ENCODE measurements at places on chromosomes 4 and X.

GRCh38 chrX:7635604-7636003, 207.4 kb upstream of the VCX start:
- no peak for DNase-seq

GRCh38 chrX:124488412-124489161, 142.2 kb downstream of the SH2D1A start:
- DNase-seq = no peak

- DNase-seq = no peak
Observed at GRCh38 chr4:126719852-126720251, 912.9 kb upstream of the INTU start.

DNA sequence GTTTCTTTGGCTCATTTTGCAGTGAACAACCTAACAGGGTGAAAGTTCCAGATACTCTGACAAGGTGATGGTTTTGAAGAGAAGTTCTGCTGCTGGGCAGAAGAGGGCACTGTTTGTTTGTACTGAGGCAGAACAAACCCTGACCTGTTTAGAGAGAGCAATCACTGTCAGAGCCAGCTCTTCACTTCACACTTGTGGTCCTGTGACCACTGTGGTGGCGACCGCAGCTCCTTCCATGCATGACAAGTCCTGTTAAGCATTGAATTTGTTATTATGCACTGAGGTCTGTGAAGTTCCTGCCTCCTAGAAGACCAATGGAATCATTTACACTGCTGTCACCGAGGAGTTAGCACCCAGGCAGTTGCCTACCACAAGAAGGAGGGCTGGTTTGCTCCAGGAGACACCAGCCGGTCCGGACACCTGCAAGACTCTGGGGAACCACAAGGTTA, 86.6 kb downstream of the ZNF330 start:
- peak; percentile 35 for DNase-seq

DNA sequence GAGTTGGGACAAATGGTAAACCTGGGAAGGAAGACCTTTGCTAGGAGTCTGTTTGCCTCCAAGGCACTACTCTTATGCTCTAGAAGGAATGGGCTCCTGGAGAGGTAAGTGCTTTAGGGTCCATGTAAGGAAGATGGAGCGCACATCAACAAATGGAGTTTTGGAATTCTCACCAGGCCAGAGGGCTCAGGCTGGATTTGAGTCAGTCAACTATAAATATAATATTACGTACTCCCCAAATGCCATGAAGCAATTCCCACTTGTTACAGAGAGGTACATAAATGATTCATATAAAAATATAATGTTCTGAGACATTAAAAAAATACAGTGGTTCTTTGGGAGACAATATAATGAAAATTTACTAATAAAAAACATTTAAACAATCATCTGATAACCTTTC, 1.6 kb upstream of the SLC9B1 start:
- DNase-seq = no peak

- no peak for DNase-seq
Observed at GRCh38 chr4:151859641-151860040, 98.8 kb upstream of the GATB start.

GRCh38 chr4:44965435-44966095, 239.2 kb upstream of the GNPDA2 start:
- DNase-seq = no peak

- no peak for DNase-seq
Observed at GRCh38 chr4:37568489-37568888, 117.7 kb downstream of the RELL1 start.

- DNase-seq = no peak
Observed at GRCh38 chrX:136694431-136695087, 46.6 kb downstream of the CD40LG start.

- DNase-seq = no peak
Observed at GRCh38 chrX:130716781-130717413, 186.1 kb downstream of the ENOX2 start.

- DNase-seq = no peak
Observed at GRCh38 chr4:70687392-70687791, 940 bp upstream of the UTP3 start.

- DNase-seq = no peak
Observed at GRCh38 chr4:41878991-41879491, 56.2 kb upstream of the TMEM33 start.

DNA sequence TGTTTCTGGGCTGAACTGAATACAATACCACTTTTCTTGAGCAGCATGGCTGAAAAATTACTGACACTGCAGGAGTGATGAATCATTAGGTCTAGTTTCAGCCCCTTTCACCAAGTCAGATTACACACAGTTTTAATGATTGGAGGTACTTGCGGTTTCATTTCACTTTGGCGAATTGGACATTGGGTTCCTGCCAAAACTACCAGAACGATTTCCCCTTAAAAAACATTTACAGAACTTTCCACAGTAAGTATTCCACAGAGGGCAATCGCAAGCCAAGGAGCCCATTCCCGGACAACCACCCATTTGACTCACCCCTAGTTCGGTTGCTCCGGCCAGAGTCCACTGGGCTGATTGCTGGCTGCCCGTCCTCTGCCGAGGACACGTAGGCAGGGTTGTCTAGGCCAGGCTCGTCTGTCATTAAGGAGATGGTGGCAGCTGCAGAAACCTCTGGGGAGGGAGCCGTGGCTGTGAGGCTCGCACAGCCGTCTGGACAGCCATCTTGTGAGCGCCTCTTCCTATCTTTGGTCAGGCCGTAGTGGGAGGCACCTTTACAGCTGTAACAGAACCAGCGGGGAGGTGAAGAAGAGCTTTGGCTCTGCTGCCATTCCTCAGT, 83.5 kb downstream of the LNX1 start:
- no peak for DNase-seq

- DNase-seq = peak; percentile 81
Observed at GRCh38 chr4:4541661-4542570, at the start of gene STX18. Gene STX18, minus strand, starts transcription at chr4:4542048. Its CDS starts 84 bp downstream, at chr4:4541964.

GRCh38 chrX:23732704-23733103, 10.4 kb downstream of the ACOT9 start:
- DNase-seq = no peak

DNA sequence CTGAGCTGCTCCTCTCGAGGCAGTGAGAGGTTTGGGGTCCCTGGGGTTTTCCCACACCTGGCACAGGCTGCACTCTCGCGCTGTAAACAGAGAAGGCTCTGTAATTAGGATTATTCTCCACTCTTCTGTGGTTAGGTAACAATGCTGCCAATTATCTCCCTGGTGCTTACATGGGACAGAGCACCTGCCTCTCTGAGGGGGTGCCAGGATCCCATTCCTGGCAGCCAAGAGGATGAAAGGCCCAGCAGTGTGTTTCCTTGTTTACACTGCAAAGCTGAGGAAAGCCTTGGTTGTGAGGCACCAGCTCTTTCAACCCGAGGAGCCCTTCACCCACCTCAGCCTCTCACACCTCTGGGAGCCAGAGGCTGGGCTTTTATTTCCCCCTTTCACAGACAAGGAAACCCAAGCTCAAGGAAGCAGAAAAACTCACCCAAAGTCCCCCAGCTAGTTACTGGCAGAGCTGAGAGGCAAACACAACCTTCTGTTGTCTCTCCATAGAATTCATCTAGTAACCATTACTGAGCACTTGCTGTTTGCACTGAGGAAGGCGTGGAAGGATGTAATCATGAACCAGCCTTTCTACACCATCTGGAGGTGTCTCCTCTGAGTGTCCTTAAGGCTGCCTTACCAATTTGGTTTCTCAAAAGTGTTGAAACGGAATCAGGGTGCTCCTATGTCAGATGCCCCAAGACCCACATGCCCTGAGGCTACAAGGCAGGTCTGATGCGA, 39.7 kb upstream of the PROM1 start:
- DNase-seq = no peak

DNA sequence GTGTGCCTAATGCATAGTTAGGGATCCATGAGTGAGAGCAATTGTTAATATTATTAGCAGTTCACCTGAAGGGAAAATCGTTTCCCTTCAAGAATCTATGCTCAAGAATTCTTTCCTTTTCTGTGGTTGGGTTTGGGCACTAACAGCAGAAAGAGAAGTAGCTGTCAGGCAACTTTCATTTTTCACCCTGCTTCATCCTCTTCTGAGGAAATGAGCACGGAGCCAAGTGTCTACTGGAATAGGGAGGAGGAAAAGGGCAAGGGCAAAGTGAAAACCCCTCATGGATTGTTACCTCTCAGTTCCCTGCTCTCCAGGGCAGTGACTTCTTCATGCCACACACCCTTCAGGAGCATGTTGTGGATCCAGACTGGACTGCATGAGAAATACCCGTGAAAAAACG, 2.6 kb upstream of the HPGDS start:
- DNase-seq = no peak

DNA sequence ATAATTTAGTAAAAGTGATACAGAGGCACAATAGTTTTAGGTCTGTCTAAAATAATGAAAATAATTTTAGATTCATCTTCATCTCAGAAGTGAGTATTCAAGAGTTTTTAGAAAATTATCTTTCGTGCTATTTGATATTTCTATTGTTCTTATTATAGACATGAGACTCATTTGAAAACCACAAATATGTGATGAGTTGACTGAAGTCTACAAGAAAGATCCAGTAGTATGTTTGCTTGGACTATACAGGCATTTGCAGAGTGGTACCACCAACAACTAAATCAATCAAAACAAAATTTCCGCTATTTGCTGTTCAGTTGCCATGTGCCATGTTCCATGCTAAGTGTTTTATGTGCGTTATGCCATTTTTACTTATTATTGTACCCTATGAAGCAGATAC, 1318.5 kb downstream of the STIM2 start:
- no peak for DNase-seq

DNA sequence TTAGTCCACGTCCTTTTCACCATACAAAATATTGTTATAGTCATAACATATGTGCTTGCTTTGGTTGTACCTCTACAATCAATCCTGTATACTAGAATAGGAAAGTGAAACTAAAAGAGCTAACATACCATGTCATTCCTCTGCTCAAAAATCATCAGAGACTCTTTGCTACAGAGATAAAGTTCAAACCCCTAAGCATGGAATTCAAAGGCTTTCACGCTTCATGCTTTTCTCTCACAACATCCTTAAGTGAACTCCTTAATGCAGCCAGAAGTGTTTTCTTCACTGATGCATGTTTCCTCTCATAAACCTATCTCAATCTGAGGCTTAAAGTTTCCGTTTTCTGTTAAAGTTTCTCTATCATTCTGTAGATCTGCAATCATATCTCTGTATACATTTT, 744.6 kb upstream of the IGFBP7 start:
- no peak for DNase-seq

GRCh38 chr4:109738104-109738872, 8.4 kb upstream of the PLA2G12A start:
- DNase-seq = no peak

GRCh38 chrX:132184871-132185270, 34.4 kb downstream of the RAP2C start:
- no peak for DNase-seq

- no peak for DNase-seq
Observed at GRCh38 chrX:101080326-101081124, 1.8 kb downstream of the TMEM35A start.

DNA sequence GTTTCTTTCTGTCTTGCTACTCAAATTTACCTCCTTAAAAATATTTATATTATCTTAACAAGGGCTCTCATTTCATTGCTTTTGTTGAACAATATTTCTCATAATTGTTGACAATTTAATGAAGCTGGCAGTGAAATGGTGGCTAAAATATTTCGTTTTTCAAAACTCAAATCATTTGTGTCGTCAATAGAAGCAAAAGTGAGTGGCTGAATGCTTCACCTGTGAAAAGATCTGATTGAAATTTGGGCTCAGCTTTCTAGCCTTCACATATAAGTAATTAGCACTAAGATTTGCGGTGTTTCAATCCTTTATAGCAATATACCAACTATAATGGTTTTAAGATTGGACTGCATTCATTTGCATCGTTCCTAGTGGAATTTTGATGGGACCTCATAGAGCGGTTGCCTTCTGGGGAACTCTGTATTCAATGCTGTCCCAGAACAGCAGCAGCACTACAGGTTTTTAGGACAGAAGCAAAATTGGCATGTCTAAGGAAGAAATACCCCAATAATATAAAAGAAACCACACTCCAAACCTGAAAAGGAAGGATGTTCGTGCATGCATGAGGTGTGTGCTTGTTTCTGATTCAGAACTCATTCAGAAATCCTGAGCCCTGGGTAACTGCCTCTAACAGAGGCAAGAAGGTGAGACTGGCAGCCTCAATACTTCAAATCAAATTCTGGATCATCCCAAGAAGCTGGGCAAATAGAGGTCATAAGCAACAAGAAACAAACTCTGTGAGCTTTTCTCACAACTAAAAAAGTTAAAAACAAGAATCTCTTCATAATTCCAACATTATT, 2.5 kb downstream of the CXCL1 start:
- no peak for DNase-seq

DNA sequence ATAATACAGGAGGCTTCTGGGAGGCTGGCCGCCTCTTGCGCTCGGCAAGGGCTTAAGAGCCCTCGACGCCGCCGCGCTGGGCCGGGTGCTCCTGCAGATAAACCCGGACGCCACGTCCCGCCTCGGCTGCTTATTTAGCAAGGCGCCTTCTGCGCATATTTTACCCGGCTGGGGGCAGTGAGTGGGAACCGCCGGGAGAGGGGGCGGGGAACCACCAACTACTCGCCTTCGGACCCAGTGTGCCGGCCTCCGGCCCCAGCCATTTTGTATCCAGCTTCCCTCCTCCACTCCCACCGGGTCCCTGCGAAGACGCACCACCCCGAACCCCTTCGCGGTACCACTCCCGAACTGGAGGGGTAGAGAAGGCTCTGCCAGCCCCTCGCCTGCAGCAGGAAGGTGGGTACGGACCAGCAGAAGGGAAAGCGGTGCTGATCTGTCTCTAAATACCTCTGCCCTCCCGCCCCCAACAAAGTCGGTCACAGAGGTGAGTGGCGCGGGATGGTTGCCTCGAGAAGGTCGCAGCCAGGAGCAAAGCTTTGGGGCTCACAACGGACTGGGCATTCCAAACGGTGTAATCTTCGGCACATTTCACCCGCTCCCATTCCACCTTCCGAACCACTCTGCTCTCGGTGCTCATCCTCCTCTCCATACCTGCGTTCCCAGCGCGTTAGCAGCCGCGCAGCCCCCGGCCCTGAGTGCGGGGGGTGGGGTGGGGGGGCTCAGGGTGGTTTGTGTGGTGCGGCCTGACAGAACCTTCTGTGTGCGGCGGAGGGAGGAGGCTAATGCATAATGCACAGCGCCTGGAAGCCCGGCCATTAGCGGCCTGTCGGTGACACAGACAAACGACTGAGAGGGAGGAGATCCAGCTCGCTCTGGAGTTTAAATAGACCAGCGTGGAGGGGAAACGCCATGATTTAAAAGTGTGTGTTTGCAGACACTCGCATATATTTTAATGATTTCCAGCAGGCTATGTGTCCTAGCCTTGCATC, 4.9 kb upstream of the BCOR start:
- DNase-seq = no peak

DNA sequence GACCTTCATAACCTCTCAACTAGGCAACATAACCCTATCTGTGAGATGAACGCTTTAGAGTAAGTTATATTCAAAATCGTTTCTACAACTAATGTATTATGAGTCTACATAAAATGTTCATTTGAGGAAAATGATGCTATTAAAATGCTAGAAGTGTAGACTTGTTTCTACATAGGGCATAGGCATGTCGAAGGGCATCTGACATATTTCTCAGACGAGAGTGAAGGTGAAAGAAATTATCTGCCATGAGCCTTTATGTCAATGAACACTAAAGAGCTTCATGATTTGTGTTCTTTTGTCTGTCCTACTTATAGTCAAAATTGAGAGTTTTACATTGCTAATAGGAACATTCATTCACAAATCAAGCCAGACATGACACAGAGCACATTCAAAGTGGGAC, 811.8 kb downstream of the RAB28 start:
- no peak for DNase-seq
